ENCODE measurements at places on chromosomes 1 and 21.

DNA sequence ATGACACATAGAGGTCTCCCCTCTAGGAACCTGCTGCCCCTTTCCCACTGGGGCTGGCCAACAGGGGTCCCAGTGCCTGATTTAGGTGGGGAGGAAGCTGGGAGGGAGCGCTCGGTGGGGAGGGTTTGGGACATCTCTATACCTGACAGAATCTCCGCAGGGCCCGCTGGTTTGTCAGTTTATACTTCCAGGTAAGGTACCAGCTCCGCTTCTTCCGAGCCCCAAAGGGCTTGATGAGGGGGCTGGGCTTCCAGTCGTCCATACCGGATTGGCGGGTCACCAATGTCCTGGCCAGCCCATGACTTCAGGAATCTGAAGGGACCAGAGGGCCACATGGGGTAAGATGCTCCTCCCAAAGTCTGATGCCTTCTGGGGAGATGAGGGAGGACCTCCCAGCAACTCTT is 672 bp downstream of the POMGNT1 start:
- no peak for DNase-seq

DNA sequence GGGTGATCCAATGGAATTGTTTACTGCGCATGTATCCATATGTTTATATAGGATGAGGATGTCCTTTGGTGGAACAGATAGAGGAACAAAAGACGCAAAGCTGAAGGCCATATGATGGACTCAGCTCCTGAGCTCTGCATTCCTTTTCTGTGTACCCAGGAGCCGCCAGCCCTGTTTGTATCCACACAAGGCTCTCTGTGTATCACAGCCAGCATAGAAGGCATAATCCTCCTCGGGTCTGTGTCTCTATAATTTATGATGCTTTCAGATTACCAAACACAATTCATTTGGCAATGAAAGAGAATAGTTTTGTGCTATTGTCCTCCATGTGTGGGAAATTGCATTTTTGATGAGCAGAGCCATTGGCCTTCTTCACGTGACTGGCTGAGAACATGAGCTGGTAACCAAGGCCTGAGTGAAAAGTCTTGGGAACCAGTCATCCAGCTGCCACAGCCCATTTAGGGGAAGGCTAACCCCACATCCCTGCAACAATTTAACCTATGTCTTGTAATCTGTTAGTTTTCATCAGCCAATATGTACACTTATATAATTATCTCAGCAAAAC is 119.2 kb downstream of the PBX1 start:
- DNase-seq, result no peak

DNA sequence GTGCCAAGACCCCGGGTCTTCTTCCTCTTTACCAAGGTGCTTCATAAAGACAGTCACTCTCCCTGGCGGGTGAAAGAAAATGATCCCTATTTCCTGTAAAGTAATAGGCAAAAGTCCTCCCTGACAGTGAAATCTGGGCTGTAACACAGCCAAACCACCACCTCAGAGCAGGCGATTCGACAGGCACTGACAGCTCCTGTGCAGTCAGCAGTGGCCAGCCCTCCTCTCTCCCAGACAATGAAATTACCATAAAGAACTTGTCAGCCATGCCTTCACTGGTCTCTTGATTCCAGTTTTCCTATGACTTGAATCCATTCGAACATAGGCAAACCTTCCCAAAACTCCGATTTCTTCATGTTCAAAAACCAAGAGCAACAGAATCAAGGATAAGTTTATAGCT is 492.2 kb upstream of the DAB1 start:
- no peak for DNase-seq

GRCh38 chr1:10866321-10867093 is 70.1 kb upstream of the CASZ1 start:
- no peak for DNase-seq

DNA sequence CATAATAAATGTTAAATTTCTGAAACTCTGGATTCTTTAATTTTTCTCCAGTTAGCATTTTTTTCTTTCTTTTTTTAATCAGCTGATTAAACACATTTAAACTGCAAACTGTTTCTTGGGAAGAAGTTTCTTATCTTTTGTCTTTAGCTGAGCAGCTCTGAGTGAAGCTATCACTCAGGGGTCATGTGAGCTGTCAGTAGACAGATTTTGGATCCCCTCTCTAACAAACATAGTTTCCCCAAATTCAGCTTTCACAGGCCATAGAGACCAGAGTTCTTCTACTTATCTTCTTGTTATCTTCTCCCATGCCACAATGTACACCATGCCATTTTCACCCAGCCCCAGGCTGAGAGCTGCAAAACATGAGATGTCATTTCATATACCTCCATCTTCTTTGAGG is 148.9 kb downstream of the CDC42BPA start:
- DNase-seq, result no peak

GRCh38 chr1:6987940-6988339 is 202.7 kb downstream of the CAMTA1 start:
- no peak for DNase-seq

DNA sequence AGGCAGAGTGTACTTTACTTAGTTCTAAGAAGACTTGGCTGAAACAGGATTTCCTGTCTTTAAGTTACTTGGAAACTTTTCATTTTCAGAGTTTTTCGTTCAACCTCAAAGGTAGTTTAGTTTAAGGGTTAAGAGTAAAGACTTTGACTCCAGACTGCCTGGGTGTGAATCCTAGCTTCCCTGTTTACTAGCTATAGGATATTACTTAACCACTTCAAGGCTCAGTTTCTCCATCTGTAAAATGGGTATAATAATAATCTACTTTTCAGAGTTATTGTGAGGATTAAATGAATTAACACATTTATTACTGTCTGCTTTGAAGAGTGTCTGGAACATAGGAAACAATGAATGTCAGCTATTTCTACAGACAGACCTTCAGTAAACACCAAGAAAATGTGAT is 30.0 kb downstream of the ZNHIT6 start:
- no peak for DNase-seq

- DNase-seq, result peak; percentile 90
Observed at GRCh38 chr1:41870076-41870562, 48.6 kb downstream of the HIVEP3 start.

DNA sequence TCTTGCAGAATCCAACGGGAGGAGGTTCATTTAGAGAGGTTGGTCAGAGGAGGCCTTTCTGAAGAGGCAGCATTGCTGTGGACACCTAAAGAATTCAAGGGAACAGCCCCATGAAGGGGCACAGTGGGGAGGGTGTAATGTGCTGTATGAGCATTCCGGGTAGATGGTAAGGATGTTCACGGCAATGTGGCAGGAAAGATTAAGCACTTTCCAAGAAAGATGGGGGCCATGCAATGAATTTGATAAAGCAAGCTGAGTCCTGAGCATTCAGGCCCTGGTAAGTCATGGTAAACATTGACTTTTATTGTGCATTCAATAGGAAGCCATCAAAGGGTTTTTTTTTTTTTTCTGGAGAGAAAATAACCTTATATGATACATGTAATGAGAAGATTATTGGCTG is 166.6 kb downstream of the GREM2 start:
- DNase-seq, result no peak

- DNase-seq, result peak; percentile 49
Observed at GRCh38 chr21:33761441-33762036, 119.2 kb downstream of the ITSN1 start.

DNA sequence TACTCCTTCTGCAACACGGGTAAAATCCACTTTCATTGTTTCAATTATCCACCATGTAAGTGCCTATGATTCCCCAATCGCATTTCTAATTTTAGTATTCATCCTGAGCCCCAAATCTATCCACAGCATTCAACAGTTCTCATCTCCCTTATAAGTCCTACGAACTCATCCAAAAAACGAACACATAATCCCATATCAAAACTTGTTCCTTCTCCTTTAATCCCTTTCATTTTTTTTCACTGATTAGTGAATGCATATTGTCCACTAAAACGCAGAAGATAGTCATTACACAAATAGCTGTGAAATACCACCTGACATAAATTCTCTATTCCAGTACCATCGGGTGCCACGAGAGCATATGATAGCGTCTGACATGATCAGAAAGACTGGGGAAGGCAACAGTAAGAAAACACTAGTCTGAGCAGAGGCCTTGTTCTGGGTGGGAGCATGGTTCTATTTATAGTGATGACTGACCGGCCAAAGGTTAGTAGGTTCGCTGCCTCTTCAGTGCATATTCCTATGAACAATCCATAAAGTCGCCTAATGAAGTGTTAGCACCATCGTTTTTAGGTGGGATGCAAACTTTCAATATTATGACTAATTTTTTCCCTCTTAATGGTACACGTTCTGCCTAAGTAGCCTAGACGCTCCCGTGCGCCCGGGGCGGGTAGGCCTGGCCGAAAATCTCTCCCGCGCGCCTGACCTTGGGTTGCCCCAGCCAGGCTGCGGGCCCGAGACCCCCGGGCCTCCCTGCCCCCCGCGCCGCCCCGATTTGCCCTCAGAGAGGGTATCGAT is 648 bp downstream of the ATP5PF start:
- no peak for DNase-seq

DNA sequence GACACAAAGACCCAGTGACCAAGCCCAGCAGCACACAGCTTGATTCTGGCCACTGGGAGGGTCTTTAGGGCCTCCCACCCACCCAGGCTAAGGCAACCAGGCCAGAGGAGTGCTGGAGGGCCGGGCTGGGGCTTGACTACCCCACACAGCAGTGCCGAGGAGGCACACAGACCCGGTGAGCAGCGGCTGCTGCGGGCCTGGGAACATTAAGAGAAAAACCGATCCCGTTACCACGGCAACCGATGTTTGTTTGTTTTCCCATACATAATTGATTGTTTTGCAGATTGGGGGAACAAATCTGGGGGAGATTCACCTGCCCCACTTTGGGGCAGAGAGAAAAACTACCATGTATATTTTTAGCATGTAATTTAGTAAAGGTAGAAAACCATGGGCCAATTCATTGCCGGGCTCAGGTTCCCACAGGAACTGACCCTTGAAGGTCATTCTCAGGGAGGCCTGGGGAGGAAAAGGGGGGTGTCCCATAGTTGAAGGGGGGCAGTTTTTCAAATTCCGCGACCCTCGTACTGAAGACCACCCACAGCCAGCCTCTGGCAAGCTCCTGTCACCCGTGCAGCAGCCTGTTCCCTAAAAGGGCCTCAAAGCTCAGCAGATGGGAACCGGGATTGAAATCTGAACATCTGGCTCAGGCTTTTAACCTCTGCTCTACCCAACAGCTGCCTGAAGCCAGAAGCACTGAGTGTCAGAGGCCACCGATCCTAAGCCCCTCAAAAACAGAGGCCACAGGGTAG is 35.3 kb downstream of the CHD5 start:
- no peak for DNase-seq

DNA sequence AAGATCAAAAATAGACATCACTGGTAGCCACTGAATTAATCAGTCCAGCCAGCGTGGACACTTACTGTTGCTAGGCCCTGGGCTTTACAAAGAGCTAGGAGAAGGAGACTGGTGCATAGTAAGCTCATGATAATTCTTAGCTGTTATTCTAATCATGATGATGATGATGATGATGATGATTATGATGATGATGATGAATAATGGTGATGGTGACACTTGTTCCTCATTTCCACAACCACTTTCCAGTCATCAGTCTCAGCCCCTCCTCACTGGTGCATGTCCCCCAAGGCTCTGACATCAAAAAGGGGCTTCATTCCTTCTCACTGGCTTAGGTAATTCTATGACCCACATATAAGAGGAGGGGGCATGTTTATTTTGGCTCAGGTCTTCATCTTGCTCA is 701.0 kb downstream of the PTPRU start:
- DNase-seq, result no peak

DNA sequence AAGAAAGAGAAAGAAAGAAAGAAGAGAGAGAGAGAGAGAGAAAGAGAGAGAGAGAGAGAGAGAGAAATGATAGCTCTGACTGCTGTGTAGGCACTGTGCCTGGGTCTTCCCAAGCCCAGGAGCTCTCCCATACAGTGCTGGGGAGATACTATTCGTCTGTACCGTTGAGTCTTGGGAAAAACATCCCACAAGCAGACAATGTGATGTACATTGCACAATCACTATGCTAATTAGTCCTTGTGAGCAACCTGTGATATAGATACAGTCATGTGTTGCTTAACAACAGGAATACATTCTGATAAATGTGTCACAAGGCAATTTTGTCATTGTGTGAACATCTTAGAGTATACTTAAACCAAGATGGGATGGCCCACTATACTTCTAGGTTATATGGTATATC is 381.0 kb downstream of the HHAT start:
- no peak for DNase-seq

DNA sequence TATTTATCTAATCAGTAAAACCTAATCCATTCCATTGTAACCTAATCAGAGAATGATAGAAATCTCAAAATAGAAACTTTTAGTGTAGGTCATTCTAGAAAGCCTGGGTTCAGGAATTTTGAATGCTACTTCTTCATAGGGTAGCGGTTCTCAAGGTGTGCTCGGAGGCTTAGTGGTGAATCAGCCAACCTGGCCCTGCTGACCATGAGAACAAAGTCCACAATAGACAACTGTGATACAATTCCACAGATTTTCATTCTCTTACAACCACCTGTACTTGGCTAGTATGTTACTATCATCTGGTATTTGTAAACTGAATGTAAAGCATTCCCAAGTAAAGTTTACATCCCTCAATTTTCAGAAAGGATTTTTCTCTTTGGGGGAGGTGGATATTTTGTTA is 7.5 kb upstream of the PUM1 start:
- no peak for DNase-seq

GRCh38 chr1:184267747-184268146 is 119.1 kb upstream of the C1orf21 start:
- no peak for DNase-seq

GRCh38 chr1:36023098-36023769 is 60.7 kb upstream of the TEKT2 start:
- DNase-seq, result no peak

GRCh38 chr1:234111458-234112142 is 207.1 kb downstream of the SLC35F3 start:
- DNase-seq, result no peak

- peak; percentile 54 for DNase-seq
Observed at GRCh38 chr1:8395433-8395866, 77.5 kb downstream of the SLC45A1 start.

DNA sequence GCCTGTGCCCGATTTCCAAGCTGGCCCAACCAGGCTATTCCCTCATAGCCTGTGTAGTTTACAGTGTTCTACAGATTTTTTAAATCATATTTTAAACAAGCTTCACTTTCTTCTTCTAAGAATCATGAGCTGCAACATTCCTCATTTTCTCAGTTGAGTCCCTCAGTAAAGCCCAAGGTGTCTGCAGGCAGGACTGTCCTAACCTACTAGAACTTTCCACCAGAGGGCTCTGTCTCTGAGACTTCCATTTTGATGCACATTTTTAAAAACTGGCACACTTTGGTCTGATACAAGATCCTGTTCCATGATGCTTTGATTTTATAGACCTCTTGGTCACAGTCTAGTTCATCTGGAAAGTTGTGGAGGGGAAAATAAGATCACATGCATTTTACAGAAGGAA is 21.6 kb upstream of the SLAMF6 start:
- DNase-seq, result peak; percentile 36

- peak; percentile 6 for DNase-seq
Observed at GRCh38 chr21:37522641-37523295, 156.2 kb downstream of the DYRK1A start.

- no peak for DNase-seq
Observed at GRCh38 chr1:5750186-5751162, 241.8 kb downstream of the NPHP4 start.

GRCh38 chr1:66315671-66316070 is 218.3 kb upstream of the SGIP1 start:
- DNase-seq, result peak; percentile 76

- DNase-seq, result no peak
Observed at GRCh38 chr1:157367870-157368269, 184.4 kb downstream of the FCRL5 start.

All from CD14-positive monocyte (primary cell).